ENCODE measurements at places on chromosomes 16 and 17.

GRCh38 chr16:55491691-55492090 lies 12.7 kb downstream of the MMP2 start:
- no peak for DNase-seq

DNA sequence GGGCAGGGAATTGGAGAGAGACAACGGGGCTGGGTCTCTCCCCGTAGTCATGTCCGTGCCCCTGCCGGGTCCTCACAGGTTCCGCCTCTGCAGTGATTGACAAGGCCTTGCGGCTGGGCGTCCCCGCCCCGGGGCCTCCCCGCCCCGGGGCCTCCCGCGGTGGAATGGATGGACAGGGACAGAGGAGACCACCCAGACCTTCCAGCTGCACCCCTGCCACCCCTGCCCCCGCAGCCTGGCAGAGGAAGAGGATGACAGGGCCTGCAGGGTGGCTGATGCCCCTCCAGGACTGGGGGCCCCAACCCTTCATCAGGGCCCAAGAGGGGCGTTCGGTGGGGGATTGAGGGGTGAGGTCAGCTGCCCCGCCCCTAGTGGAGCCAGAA lies 216.4 kb upstream of the CIBAR2 start:
- DNase-seq: no peak

- DNase-seq: no peak
Observed at GRCh38 chr16:1639282-1639681, 27.1 kb downstream of the CRAMP1 start.

DNA sequence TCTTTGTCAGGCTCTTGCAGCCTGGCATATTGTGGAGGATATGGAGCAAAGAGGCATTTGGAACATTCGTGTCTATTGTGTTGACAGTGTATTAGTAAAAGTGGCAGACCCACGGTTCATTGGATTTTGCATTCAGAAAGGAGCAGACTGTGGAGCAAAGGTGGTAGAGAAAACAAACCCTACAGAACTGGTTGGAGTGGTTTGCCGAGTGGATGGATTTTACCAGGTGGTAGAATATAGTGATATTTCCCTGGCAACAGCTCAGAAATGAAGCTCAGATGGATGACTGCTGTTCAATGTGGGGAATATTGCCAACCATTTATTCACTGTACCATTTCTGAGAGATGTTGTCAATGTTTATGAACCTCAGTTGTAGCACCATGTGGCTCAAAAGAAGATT lies 44.5 kb downstream of the EFCAB13 start:
- no peak for DNase-seq

DNA sequence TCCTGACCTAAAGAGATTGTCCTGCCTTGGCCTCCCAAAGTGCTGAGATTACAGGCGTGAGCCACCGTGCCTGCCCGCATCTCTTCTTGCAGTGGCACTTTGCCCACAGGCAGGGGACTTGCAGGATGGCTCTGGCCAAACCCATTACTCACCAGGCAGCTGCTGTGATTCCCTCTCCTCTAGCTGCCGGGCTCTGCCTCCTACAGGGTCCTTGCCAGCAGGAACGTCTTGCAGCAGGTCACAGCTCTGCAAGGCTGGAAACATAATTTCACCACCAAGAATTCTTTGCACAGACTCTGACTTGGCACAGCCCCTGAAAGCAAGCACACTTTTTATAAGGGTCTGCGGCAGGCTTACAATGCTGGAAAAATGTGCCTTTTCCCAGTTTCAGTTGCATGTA lies 20.3 kb downstream of the COX4I1 start:
- no peak for DNase-seq

- no peak for DNase-seq
Observed at GRCh38 chr16:77387815-77388209, 47.0 kb downstream of the ADAMTS18 start.

DNA sequence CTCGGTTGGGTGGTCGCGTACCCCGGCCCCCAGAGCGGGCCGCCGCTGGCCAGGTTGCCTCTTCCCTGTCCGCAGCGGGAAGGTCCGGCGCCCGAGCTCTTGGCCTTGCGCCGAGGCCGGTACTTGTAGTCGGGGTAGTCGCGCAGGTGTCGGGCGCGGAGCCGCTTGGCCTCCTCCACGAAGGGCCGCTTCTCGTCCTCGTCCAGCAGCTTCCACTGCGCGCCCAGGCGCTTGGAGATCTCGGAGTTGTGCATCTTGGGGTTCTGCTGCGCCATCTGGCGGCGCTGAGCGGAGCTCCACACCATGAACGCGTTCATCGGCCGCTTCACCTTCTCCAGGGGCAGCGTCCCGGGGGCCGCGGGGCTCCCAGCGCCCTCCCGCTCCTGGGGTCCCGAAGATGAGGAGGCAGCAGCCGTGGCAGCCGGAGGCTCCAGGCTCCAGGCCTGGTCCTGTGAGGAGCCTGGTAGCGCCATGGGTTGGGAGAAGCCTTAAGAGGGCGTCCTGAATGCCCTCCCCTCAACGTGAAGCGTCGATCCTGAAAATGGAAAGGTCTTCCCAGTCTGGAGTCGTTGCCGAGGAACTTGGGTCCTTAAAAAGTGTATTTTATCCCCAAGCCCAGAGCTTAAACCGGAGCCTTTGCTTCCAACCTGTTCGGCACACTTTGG lies 558 bp downstream of the SOX15 start:
- DNase-seq: peak; percentile 59

DNA sequence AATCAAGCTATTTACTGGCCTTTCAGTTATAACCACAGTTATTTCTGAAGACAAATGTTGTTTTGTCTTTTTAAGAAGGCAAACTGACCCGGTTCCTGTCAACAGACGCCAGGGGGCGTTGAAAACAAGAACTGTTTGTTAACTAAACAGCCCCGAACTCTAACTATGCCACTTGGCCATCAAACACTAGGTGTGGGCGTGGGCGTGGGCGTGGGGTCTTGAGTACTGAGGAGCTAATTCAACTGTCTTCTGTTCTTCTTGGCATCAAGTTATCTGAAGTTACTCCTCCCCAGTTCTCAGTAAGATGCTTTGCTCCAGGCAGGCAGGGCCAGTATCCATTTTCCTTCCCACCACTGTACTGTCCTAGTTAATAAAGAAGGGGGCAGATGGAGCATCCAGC lies 63.3 kb upstream of the MTMR4 start:
- peak; percentile 50 for DNase-seq

- no peak for DNase-seq
Observed at GRCh38 chr17:81910840-81911276, 341 bp downstream of the PCYT2 start.

DNA sequence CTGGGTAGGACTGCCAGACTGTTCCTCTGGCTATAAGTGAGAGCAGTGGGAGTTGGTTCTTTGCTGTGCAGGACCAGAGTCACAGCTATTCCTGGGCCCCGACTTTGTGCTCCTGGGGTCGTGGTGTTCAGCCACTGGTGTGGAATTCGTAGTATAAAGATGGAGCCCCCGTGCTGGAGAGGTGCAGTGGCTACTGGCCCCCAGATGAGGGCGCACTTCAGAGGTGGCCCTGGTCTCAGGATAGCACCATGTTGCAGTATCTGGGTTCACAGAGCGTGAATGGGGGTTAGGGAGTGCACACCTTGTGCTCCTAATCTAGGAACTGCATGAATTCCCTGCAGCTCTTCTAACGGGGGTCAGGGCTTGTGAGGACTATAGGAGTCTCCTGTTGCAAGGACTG lies 21.1 kb downstream of the TANC2 start:
- no peak for DNase-seq
